Activated CD4-positive, alpha-beta T cell treated with anti-CD3 and anti-CD28 coated beads, Interleukin-2, amount 50 U/mL, for 48 hours (primary cell): ENCODE measurements at places on chromosomes 1 and 21.

GRCh38 chr1:7677815-7678214 is 93.3 kb upstream of the VAMP3 start:
- DNase-seq = no peak

GRCh38 chr1:66302815-66303214 is 231.1 kb upstream of the SGIP1 start:
- no peak for DNase-seq

DNA sequence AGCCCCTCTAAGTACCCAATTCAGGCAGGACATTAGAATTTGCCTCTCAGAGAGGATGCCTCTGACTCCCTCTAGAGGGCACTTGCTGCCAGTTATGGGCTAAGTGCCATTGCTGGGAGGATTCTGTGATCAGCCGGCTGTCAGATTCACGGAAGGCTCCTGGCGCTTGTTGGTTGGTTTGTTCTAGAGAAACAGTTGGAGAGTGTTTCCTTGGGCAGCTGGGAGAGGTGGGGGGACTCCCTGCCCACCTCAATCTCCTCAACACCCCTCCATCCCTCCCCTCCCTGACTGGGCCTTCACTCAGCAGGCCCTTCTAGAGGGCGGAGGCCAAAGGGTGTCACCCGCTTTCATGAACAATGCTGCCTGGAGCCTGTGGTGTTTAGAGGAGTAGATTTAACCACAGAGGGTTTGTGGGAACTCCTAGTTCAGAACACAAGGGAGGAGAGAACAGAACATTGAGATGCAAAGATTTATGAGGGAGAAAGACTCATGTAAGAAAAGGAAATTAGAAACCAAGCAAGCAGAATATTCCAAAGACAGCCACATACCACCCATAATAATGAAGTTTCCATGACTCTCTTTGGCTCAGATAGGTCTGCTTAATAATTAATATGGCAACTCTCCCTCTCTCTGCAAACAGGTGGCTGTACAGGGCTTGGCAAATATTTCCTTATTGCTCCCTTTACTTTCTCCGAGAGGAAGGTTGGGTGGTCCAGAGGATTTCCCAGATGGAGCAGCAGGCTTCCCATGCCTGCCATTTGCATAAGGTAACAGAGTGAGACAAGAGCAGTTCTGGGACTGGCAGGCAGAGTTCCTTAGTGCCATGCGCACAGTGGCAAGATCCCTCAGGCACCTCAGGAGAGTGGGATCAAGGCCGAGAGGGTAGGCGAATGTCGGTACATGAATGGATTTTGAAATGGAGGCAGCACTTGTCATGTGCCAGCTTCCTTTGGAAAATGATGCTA is 30.0 kb upstream of the ACP6 start:
- DNase-seq = peak; percentile 67

DNA sequence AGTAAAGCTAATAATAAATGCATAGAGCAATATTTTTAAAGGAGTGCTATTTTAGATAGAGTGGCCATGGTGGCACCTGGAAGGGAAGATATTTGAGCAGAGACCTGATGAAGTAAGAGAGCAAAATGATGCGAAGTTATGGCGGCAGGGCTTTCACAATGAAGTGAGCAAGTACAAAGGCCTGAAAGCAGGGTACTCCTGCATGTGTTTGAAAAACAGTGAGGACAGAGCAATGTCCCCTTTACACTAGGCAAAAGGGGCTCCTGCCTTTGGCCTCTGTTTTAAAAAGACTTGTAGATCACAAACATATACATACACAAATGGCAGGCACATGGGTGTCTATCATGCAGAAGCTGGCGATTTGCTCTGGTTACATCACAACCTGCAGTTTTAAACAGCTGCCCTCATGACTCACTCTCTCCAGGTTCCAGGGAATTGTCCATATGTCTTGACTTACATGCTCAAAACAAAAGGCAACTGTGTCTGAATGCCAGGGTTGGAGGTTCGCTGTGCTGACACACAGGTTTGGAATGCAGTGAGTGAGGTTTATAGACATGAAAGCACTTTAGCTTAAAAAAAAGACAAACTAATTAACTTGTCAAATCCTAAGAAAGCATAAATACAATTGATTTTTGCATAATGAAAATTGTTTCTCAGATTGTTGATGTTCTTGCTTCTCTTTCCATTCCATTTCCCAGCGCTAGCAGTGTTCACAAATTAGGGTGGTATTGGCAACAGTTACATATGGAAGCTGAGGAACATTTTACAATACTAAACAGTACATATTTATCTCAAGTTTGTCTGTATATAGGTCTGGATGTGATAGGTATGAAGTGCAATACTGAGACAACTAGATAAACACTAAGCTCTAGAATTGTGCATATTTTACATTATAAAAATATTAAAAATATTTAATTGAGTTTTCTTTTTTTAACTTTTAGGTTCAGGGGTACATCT is 313.9 kb downstream of the BARHL2 start:
- no peak for DNase-seq

DNA sequence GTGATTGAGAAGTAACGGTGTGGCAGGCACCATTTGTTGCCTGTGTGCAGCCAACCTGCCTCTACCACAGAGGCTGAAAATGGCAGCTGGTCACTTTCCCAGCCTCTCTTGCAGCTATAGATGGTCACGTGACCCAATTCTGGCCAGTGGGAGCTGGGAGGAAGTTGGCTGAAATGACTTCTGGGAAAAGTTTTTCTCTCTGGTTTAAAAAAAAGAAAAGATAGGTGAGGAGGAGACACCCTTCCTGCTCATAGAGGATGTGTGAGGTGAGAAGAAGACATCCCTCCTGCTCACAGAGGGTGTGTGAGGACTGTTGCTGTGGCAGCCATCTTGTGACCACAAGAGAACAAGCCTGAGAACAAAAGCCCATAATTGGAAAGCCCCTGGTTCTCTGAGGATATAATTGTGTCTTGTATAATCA is 122.8 kb downstream of the SYF2 start:
- no peak for DNase-seq
